Left ventricle myocardium inferior (tissue), 1 donor: ENCODE measurements at places on chromosomes 4 and X.

GRCh38 chrX:97366237-97366636 is 482.5 kb downstream of the RPA4 start:
- DNase-seq = no peak
- H3K27ac ChIP-seq = no peak overlapping the region
- H3K36me3 ChIP-seq = no peaks in the 10 kb centered on the region
- no peaks in the 10 kb centered on the region for H3K27me3 ChIP-seq
- H3K4me1 ChIP-seq = no peaks in the 10 kb centered on the region

DNA sequence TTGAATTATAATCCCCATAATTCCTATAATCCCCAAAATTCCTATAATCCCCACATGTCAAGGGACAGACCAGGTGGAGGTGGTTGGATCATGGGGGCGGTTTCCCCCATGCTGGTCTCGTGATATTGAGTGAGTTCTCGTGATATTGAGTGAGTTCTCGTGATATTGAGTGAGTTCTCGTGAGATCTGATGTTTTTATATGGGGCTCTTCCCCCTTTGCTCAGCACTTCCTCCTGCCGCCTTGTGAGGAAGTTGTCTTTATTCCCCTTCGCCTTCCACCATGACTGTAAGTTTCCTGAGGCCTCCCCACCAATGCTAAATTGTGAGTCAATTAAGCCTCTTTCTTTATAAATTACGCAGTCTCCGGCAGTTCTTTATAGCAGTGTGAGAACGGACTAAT is 36.6 kb upstream of the GPR78 start:
- H3K27me3 ChIP-seq = peaks cover 44% of the 10 kb centered on the region
- H3K27ac ChIP-seq = no peak overlapping the region
- no peaks in the 10 kb centered on the region for H3K4me1 ChIP-seq
- DNase-seq = no peak

DNA sequence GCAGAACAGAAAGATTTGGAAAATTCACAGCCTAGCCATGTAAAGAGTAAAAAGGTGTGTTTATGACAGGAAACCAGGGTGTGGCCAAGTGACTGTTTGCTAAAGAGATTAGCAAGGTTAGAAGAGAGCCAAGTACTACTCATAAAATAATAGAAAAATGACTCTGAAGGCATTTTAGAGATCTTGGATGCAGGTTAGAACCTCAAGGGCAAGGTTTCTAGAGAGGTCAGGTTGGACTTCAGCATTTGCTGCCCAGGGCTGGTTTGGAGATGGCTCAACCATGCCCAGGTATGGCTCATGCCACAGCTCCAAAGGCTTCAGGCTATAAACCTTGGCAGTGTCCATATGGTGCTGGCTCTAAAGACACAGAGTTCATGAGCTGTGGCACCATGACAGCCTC is 40.6 kb upstream of the ADGRA3 start:
- H3K4me1 ChIP-seq = no peaks in the 10 kb centered on the region
- no peaks in the 10 kb centered on the region for H3K36me3 ChIP-seq
- no peak overlapping the region for H3K4me3 ChIP-seq
- DNase-seq = no peak

- no peaks in the 10 kb centered on the region for H3K4me1 ChIP-seq
- no peaks in the 10 kb centered on the region for H3K36me3 ChIP-seq
- H3K4me3 ChIP-seq = no peak overlapping the region
- no peak overlapping the region for H3K27ac ChIP-seq
- no peaks in the 10 kb centered on the region for H3K27me3 ChIP-seq
These were observed 130.1 kb upstream of the DKK2 start for GRCh38 chr4:107166181-107166580.

GRCh38 chr4:151460434-151460833 is 51.5 kb downstream of the FHIP1A start:
- H3K4me3 ChIP-seq = no peak overlapping the region
- H3K27ac ChIP-seq = no peak overlapping the region
- DNase-seq = no peak
- no peaks in the 10 kb centered on the region for H3K27me3 ChIP-seq
- H3K4me1 ChIP-seq = peaks cover 21% of the 10 kb centered on the region
- no peaks in the 10 kb centered on the region for H3K36me3 ChIP-seq

- no peak for DNase-seq
- no peaks in the 10 kb centered on the region for H3K36me3 ChIP-seq
- peaks cover 24% of the 10 kb centered on the region for H3K4me1 ChIP-seq
- H3K4me3 ChIP-seq = peak overlapping the region; percentile 36
These were observed 92.4 kb downstream of the CXCL13 start for GRCh38 chr4:77697860-77698590.

DNA sequence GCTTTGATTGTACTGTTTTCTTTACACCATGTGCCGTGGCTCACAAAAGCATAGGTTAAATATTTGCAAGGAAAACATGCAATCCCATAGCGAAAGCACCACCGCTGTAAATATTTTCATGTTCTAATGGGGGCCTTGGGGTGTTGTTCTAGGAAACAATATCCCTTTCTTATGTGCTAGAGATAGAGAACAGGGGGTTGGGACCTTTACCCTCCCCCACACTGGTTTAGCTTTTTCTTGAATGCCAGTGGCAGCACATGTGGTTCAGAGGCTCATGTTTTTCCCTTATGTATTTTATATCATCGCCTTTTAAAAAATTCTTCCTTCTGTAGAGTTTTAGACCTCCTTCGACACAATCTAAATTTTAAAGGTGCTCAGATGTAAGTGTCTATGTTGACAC is 422.6 kb upstream of the TENM3 start:
- H3K36me3 ChIP-seq = no peaks in the 10 kb centered on the region
- H3K4me1 ChIP-seq = peaks cover 4% of the 10 kb centered on the region
- no peak overlapping the region for H3K4me3 ChIP-seq
- peaks cover 27% of the 10 kb centered on the region for H3K27me3 ChIP-seq

DNA sequence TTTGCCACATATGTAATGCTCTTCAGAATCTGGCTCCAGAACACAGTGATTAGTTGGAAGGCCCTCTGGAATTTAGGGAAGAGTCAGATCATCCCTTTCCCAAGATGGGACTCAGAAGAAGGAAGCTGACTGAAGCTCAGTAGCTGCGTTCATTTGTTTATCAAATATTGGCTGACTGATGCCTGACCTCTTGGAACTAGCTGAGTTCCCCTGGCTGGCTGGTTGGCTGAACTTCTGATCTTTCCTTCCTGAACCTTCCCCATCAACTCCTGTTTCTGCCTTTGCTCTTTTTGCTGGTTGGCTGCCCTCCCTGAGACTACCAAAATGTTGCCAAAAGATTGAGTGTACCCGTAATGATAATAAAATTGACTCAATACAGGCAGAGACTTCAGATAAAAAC is 866.5 kb upstream of the INTU start:
- peaks cover 9% of the 10 kb centered on the region for H3K4me1 ChIP-seq
- H3K4me3 ChIP-seq = no peak overlapping the region
- peak; percentile 31 for DNase-seq
- peak overlapping the region; percentile 45 for H3K27ac ChIP-seq
- no peaks in the 10 kb centered on the region for H3K27me3 ChIP-seq
